ENCODE measurements at places on chromosomes 12 and 14.

- DNase-seq, result no peak
Observed at GRCh38 chr14:88324930-88325329, 1.9 kb upstream of the KCNK10 start.

DNA sequence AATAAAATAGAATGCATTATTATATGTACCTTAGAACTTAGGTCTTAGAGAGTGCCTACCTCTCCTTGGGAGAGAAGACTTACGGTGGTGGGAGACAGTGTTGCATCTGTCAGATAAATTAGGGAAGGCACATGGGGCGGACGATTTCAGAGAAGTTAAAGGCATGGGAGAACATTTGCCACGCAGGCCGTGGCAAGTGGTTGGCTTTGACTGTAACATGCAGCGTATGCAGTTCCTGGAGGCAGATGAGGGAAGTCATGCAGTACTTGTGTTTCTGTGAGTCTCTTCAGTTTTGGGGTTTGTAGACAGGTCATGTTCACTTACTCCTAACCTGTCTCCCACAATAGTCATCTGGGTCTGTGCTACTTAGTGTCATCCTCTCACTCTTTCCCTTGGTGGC, 43.6 kb downstream of the ETV6 start:
- DNase-seq, result no peak

DNA sequence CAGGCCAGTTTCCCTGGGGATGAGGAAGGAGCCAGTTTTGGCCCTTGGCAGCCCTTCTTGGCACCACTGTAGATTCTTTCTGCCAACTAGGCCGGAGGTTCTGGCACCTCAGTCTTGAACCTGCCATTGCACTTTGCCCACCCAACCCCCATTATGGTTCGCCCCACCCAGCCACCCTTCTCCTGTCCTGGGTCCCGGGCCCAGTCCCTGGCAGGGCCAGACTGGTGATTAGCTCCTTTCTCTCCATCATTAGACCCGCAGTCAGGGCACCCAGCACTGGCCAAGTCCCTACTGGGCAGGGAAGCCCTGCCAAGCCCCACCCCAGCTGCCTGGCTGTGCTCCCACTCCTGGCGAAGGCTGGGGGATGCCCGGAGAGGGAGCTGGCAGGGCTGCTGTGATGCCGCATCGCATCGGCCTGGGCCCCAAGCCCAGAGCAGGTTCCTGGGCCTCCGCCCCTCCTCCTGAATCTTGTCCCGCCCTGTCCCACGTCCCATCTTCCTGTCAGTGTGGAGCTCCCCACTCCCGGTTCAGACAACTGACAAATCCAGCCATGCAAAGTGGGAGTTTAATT, 9.8 kb downstream of the FAM222A start:
- DNase-seq, result no peak

- peak; percentile 40 for DNase-seq
Observed at GRCh38 chr12:50104417-50105366, 884 bp downstream of the GPD1 start.

DNA sequence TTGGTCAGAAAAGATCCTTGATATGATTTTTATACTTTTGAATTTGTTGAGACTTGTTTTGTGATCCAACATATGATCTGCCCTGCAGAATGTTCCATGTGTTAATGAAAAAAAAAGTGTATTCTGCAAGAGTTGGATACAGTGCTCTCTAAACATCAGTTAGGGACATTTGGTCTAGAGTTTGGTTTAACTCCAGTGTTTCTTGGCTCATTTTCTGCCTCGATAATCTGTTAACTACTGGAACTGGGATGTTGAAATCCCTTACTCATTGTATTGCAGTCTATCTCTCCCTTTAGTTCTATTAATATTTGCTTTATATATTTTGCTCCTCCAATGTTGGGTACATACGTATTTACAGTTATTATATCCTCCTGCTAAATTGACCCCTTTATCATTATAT, 18.3 kb upstream of the TXNRD1 start:
- DNase-seq, result no peak

DNA sequence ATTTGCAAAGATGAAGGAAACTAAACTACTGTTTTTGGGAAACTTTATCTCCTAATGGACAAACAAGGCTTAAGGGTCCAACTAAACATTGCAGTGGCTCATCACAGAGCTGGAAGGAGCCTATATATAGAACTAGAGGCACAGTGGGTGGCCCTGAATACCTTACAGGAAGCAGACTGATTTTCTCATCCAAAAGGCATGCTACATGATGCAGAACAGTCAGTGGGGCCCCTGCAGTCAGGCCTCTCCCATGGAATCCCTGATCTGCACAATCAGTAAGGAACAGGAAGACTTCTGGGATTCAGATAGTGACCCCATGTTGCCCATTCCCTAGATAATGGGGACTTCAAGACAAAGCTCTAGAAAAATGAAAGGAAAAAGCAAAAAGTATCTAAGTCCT, 1.9 kb upstream of the LLPH start:
- no peak for DNase-seq

DNA sequence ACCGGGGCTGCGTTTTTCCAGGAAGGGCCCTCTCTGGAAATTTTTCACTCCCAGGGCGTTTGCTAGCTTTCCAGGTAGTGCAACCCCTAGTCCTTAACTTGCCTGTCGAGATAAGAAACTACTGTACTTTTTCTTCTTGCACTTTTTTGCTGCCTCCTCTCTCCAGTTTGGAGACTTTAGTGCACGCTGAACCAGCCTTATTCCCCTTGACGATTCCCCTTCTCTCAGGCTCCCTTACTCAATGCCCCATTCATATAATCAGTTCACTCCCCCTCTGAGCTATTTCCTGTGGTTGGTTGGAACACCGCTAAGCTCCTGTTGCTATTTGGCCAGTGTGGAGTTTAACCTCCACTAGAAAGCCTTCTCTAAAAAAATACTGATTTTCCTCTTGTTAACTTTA, 682 bp downstream of the CREBL2 start:
- peak; percentile 43 for DNase-seq

DNA sequence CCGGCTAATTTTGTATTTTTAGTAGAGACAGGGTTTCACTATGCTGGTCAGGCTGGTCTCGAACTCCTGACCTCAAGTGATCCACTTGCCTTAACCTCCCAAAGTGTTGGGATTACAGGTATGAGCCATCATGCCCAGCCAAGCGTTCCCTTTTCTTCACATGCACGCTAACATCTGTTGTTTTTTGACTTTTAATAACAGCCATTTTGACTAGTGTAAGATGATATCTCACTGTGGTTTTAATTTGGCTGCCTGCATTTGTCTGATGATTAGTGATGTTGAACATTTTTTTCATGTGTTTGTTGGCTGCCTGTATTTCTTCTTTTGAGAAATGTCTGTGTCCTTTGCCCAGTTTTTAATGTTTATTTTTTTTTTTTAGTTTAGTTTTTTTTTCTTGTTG, 10.2 kb upstream of the YARS2 start:
- DNase-seq, result no peak

- DNase-seq, result no peak
Observed at GRCh38 chr12:67937822-67938221, 51.4 kb upstream of the IFNG-AS1 start.

GRCh38 chr12:90954921-90955320, at the start of gene CCER1:
Gene CCER1 (minus strand): TSS chr12:90955176. CDS start chr12:90954742, 434 bp downstream.
- DNase-seq, result no peak

DNA sequence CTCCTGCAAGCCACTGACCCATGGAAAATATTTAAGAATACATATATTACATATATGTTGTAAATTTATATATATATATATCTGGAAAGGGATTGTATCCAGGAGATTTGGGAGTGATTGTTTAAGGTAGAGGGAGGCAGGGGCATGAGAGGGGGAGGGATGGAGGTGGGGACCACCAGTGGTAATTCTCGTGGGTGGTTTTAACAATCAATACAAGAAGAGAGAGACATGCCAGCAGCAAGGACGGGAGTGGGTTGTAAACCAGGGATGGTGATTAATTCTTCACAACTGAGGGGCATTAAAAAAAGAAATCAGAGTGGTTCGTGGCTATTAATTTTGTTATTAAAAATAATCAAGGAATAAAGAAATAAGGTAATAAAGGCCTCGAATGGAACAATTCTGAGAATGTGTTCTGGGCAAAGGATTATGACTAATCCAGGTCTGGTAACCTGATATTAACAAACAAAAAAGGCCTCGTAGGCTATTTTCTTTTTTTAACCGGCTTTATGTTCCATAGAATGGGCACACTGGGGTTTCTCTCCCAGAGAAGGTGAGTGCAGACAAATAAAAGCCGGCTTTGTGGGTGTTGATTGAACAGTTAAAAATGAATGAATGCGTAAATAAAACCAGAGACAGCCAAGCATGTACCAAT, 8.3 kb upstream of the RTL1 start:
- no peak for DNase-seq

GRCh38 chr12:104747955-104748354, 210.1 kb downstream of the SLC41A2 start:
- DNase-seq, result no peak

DNA sequence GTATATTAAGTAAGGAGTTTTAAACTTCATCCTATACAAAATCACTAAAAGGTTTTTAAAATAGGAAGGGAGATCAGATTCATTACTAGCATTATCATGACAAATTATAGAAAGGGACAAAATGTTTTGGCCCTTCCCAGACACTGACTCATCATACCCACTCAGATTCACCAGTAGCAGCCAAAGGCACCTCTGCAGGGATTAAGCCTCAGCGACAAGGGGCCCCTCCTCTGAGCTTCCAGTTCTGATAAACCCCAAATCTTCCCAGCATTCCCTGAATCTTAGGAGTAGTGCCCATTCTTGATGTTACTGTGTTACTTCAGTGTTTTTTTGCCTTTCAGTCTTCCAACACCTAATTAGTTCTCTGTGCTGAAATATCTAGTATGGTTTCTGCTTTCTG, 14.5 kb downstream of the KRAS start:
- no peak for DNase-seq

- DNase-seq, result no peak
Observed at GRCh38 chr14:78697341-78697740, 527.2 kb downstream of the NRXN3 start.

GRCh38 chr12:106845902-106846301, 71.4 kb downstream of the RIC8B start:
- no peak for DNase-seq
